Liver (tissue), 10 donors: ENCODE measurements at places on chromosomes 1 and 21.

- H3K27me3 ChIP-seq = no peaks in the 10 kb centered on the region
- H3K4me1 ChIP-seq = peaks cover 11% of the 10 kb centered on the region
- H3K27ac ChIP-seq = peak overlapping the region; percentile 19
- no peaks in the 10 kb centered on the region for H3K36me3 ChIP-seq
- DNase-seq = no peak
Observed at GRCh38 chr1:54325703-54326461, 80.3 kb downstream of the SSBP3 start.

- no peak for DNase-seq
- no peak overlapping the region for H3K27ac ChIP-seq
- H3K4me1 ChIP-seq = peaks cover 41% of the 10 kb centered on the region
Observed at GRCh38 chr1:165635823-165636222, 4.8 kb downstream of the MGST3 start.

DNA sequence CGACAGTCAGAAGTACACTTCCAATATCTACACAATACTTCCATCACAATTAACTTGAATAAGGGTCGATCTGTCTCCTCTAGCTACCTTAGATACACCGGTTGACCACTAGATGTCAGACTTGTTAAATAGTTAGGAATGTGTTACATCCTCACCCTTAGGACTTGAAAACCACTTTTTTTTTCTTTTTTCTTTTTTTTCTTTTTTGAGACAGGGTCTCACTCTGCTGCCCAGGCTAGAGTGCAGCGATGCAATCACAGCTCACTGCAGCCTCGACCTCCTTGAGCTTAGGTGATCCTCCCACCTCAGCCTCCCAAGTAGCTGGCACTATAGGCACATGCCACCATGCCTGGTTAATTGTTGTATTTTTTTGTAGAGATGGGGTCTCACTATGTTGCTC lies 120.4 kb upstream of the GREM2 start:
- no peak overlapping the region for H3K27ac ChIP-seq
- no peaks in the 10 kb centered on the region for H3K27me3 ChIP-seq
- no peak for DNase-seq
- H3K4me3 ChIP-seq = no peak overlapping the region
- no peaks in the 10 kb centered on the region for H3K36me3 ChIP-seq

- H3K4me1 ChIP-seq = peaks cover 4% of the 10 kb centered on the region
- H3K4me3 ChIP-seq = no peak overlapping the region
- no peaks in the 10 kb centered on the region for H3K36me3 ChIP-seq
- no peak overlapping the region for H3K27ac ChIP-seq
Observed at GRCh38 chr1:10575616-10576015, 100.9 kb downstream of the PEX14 start.

- no peak overlapping the region for H3K4me3 ChIP-seq
- H3K4me1 ChIP-seq = peaks cover 13% of the 10 kb centered on the region
- H3K27me3 ChIP-seq = no peaks in the 10 kb centered on the region
- no peak overlapping the region for H3K27ac ChIP-seq
- DNase-seq = no peak
- no peaks in the 10 kb centered on the region for H3K36me3 ChIP-seq
Observed at GRCh38 chr1:211591980-211592493, 13.1 kb upstream of the SLC30A1 start.

DNA sequence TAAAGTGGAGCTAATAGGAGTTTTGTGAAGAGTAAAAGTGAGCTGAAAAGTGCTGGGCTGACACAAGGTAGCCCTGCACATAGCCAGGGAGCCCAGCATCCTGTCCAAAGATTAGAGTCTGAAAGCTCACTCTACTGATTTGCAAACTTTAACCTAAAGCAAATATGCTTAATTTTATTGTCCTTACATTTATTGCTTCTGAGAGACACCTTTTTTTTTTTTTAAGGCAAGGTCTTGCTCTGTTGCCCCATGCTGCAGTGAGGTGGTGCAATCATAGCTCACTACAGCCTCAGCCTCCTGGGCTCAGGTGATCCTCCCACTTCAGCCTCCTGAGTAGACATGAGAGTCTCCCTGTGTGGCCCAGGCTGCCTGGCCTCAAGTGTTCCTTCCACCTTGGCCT lies 16.5 kb downstream of the MGST3 start:
- no peak overlapping the region for H3K4me3 ChIP-seq
- H3K4me1 ChIP-seq = peaks cover 12% of the 10 kb centered on the region
- no peak overlapping the region for H3K27ac ChIP-seq
- DNase-seq = no peak
